Activated CD8-positive, alpha-beta T cell treated with anti-CD3 and anti-CD28 coated beads for 36 hours (primary cell): ENCODE measurements at places on chromosomes 5 and 9.

DNA sequence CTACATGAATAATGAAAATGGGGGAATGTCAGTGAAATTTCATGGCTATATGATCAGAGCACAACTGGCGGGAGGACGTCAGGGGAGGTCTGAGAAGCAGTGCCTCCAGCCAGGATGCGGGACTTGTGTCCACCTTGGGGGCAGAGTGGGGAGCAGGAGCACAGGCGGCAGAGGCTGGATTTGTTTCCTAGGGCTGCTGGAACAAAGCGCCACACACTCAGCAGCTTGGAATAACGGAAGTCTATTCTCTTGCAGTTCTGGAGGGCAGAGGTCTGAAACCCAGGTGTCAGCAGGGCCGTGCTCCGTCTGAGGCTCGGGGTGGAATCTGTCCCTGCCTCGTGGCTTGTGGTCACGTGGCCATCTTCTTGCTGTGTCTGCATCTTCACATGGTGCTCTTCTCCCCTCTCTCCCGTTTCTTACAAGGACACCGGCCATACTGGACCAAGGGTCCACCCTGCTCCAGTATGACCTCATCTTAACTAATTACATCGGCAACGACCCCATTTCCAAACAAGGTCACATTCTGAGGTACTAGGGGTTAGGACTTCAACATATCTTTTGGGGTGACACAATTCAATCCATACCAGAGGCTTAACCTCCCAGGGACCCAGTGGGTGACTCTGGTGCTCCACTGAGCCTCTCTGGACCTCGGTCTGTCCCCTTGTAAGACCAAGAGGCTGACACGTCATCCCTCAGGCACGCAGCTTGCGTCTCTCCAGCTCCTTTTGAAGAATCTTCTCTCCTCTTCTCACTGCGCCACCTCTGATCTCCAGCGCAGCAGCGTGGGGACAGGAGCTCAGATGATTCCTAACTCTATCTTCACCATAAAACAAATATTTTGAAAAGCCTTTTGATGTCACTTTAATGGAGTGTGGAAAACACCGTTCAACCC lies 202.5 kb downstream of the CDK5RAP2 start:
- DNase-seq = no peak

- no peak for DNase-seq
Observed at GRCh38 chr9:137354153-137354844, 52.2 kb upstream of the NRARP start.

DNA sequence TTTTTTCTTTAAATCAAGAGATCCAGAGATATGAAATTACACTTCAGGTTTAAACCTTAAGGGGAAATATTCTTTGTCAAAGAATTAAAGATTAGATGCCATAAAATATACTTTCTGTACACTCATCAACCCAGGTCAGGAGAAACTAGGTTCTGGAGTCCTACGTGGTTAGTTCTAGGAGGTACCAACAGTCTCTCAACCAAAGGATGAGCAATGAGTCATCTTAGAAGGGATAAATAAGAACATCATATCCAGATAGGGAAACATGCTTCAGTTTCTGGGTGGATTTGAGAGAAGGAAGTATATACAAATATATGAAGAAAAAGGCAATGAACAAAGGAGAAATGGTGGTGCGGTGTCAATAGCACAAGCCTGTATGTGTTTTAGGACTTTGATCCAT lies 98.2 kb downstream of the CSNK1G3 start:
- no peak for DNase-seq

DNA sequence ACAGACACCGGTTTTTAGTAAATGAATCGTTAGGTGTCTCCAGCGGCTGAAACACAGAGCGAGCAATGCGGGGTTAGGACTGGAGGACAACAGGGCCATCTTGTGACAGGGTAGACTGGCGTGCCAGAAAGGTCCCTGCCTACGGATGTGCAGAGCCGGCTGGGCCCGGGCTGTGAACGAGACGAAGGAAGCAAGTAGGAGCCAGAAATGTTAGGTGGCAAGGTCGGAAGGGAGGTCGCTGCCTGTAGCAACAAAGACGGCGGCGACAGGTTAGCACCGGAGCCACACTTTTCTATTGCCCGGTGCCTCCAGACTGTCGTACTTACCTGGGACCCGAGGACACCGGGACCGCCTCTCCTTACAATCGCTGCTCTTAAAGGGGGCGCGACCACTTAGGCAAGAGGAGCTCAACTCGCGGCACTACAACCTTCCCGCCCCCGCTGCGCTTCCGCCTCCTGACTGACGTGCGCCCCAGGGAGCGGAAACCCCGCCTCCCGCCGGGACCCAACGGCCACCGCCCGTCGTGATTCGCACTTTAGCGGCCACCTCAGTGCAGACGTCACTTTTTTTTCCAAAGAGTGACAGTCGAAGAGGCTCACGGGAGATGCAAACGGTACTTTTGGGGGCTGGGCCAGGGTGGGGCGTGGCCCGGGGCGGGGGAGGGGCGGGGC lies at the start of gene INIP:
TSS of gene INIP (minus strand) at position 457 of the 671 bp plus-strand sequence. CDS start 1,632 bp downstream, outside the sequence.
- peak; percentile 99 for DNase-seq

DNA sequence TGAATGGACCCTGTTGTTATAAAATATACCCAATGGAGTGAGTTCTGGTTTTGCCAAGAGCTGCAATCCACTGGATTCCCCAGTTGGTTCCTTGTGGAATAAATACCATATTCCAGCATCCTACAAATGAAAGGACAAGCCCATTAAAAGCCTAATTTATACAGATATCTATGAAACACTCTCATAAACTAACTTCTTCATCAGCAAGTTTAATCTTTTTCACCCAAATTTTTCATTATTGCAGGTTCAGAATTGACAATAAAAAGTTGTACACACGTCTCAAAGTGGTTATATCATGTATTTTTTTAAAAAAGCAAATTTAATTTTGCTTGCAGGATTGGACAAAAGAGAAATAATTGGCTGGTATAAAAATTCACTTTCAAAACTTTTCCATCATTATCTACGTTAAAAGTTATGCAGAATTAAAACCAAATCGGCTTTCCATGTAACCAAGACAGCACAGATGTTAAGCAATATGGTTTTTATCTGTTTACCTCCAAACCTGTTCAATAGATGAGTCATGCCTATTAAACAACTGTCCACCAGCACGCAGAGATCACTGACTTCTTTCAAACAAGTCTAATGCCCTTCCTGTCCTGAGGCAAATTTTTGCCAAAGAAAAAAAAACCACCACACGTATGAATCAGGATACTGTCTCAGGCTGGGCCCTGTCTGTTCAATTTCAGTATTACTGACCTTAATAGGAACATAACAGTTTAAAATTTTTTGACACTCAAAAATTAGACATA lies 42.5 kb downstream of the CEMIP2 start:
- no peak for DNase-seq

- peak; percentile 8 for DNase-seq
Observed at GRCh38 chr5:75009556-75010345, 42.6 kb downstream of the GCNT4 start.

GRCh38 chr9:87803166-87803565 lies 77.2 kb downstream of the CTSL start:
- no peak for DNase-seq

- no peak for DNase-seq
Observed at GRCh38 chr5:28548856-28549255, 1510.5 kb upstream of the CDH9 start.

GRCh38 chr9:91978740-91979414 lies 28.8 kb upstream of the ROR2 start:
- peak; percentile 3 for DNase-seq

DNA sequence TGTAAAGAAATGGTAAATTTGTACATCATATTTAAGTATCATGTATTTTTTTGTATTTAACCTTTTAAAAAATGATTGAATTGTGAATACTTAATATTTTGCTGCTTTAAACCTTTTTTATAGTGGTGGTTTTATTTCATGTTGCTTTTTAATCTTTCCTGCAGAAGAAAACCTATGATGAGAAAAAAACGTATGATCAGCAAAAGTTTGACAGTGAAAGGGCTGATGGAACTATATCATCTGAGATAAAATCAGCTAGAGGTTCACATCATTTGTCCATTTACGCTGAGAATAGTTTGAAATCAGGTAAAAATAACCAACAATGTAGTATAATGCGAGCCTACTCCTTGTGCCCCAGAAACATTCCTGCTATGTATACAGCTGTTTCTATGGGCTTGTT lies 7.4 kb downstream of the SECISBP2 start:
- no peak for DNase-seq

DNA sequence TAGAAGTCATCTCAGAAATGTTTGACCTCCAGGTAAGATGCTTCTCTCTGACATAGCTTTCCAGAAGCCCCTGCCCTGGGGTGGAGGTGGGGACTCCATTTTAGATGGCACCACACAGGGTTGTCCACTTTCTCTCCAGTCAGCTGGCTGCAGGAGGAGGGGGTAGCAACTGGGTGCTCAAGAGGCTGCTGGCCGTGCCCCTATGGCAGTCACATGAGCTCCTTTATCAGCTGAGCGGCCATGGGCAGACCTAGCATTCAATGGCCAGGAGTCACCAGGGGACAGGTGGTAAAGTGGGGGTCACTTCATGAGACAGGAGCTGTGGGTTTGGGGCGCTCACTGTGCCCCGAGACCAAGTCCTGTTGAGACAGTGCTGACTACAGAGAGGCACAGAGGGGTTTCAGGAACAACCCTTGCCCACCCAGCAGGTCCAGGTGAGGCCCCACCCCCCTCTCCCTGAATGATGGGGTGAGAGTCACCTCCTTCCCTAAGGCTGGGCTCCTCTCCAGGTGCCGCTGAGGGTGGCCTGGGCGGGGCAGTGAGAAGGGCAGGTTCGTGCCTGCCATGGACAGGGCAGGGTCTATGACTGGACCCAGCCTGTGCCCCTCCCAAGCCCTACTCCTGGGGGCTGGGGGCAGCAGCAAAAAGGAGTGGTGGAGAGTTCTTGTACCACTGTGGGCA lies 642 bp downstream of the CSF2 start:
- no peak for DNase-seq

DNA sequence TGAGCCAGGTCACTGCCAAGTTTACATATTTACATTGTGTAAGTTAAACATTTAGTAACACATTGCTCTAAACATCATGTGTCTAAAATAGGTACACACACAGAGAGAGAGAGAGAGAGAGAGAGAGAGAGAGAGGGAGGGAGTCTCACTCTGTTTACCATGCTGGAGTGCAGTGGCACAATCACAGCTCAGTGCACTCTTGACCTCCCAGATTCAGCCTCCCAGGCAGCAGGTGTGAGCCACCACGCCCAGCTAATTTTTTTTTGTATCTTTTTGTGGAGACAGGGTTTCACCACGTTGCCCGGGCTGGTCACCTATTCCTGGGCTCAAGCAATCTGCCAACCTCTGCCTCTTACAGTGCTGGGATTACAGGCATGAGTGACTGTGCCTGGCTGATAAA lies 1045.3 kb downstream of the TLE1 start:
- no peak for DNase-seq

- DNase-seq = no peak
Observed at GRCh38 chr5:179700401-179700918, 1.7 kb downstream of the CANX start.

- DNase-seq = no peak
Observed at GRCh38 chr5:67095346-67096171, 101.0 kb downstream of the CD180 start.

DNA sequence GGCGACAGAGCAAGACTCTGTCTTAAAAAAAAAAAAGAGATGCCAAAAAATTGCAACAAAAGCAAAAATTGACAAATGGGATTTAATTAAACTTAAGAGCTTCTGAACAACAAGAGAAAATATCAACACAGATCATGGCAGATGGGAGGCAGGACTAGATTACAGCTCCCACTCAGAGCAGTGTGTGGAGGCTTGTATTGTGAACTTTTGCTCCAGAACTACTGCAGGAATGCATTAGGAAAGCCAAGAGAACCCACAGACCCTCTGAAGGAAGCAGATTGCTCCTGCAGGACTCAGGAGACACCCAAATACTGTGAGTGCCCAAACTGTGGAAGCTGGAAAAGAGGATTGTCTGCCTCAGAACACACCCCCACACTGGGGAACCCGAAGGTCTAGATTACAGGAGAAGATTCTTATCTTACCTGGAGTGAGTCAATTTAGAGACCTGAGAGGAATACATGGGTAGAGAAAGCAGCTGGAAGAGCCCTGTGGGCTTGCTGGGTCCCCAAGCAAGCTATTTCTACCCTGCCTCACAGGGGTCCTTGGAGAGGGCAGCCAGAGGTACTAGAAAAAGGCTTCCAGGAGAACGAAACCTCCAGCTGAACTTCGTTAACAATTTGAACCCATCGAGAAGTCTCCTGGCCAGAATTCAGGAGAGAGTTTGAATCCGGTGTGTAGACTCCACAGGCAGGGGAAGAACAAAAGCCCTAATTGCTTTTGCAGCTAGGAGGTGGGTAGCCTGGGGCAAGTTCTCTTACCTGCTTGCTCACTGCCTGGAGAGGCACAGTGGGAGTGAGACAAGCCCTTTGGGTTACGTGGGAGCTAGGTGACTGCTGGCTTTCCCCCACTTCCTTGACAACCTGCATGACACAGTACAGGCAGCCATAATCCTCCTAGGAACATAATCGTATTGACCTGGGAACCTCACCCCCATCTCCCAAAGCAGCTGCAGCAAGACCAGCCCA lies 593.4 kb upstream of the RGMB start:
- DNase-seq = no peak

GRCh38 chr5:67974054-67974453 lies 241.5 kb upstream of the PIK3R1 start:
- DNase-seq = no peak

DNA sequence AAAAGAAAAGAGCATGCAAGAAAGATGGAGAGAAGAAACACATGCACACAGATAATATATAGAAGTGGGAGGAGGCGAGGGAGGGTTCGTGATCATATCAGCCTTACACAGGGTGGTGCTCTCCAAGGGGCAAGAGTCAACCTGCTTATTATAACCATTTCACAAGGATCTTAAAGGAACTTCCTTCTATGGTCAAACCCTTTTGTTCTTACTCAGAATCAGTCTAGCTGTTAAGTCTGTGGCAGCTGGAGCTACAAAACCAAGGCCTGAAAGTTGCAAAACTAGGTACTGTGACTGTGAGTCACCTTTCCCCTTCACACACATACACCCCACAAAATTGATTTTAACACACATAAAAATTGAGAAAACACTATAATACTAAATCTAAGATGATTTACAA lies 18.5 kb upstream of the ERMP1 start:
- peak; percentile 70 for DNase-seq

DNA sequence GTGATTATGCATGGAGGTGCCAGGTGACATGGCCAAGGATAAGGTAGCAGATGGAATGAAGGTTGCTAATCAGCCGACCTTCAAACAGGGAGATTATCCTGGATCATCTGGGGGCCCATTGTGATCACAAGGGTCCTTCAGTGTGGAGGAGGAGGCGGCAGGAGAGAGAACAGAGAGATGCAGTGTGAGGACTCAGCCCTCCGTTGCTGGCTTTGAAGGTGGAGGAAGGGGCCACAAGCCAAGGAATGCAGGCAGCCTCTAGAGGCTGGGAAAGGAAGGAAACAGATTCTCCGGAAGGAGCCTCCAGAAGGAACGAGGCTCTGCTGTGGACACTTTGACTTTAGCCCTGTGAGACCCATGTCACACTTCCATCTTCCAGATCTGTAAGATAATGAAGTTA lies 27.4 kb upstream of the EEIG1 start:
- no peak for DNase-seq

DNA sequence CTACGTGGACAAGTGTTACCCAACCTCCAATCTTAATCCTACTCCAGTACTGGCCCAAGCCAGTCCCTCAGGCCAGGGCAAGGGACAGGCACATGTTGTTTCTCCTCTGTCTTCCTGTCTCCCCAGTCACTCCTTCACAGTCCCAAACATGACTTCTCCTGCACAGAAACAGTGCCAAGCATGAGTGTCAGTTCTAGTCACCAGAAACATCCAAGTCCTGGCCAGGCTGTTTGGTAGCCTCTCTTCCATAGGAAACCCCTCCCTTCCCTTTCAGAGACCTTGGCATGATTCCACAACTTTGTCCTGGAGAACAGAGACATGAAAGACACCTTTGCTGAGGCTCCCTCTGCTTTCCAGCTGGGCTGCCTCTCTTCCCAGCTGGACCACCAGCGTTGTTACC lies 56.2 kb upstream of the SLC2A8 start:
- DNase-seq = no peak
